ENCODE measurements at places on chromosomes 7 and 10.

DNA sequence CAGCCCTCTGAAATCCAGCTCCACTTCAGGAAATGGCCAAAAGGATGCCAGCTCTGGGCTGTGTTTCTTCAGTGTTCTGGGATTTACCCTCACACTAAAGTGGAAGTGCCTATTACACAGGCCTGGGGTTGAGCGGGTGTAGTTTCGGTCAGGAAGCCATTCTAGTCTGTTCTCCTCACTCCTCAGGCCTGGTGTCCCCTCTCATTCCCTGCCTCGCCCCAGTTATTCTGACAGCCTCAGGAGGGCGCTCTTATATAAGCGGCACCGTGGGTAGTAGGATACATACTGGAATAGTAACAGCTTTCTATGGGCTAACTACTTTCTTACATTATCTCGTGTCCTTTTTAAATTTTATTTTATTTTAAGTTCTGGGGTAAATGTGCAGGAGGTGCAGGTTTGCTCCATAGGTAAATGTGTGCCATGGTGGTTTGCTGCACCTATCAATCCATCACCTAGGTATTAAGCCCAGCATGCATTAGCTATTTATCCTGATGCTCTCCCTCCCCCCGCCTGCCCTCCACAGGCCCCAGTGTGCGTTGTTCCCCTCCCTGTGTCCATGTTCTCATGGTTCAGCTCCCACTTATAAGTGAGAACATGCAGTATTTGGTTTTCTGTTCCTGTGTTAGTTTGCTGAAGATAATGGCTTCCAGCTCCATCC, 12.2 kb upstream of the LGI1 start:
- DNase-seq, result no peak

DNA sequence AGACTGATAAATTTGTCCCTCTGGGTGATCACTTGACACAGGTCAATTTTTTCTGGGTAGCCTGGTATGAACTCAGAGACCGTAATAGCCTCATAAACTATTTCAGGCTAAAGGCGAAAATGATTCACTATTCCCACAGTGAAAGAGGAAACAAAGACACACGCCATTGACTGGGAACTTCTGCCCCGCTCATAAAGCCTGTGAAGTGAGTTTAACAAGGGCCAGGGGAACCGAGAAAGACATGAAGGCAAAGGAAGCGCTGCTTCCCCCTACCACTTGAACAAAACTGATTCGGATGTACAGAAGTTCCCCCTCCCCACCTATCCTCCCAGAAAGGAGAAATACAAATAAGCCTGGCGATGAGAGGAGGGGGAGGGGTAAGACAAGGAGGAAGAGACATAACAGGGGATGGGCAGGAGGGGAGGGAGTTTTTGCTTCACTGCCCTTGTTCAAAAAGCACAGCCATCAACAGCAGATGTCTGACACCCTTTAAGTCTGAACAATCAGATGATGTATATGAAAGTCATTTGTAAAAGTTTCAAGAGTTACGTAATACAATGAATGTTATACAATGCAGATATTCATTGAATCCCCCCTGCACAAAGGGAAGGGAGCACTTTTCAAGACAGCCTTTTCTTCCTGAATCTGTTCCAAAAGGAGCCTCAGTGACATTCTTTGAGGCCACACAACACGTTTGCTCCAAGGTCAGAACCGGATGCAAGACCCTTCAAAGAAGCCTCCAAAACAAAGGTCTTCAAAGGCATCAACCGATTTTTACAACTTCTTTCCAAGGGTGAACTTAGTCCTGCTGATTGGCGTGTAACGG, 734 bp downstream of the ABCB4 start:
- DNase-seq, result no peak

DNA sequence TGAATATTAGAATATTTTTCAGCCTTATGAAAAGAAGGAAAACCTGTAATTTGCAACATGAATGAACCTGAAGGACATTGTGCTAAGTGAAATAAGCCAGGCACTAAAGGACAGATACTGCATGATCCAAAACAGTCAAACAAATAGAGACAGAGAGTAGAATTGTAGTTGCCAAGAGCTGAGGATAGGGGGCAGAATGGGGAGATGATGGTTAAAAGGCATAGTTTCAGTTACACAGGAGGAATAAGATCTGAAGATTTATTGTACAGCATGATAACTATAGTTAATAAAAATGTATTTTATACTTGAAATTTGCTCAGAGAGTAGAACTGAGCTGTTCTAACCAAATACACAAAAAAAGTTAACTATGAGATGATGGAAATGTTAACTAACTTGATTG, 149.0 kb upstream of the TMEM106B start:
- no peak for DNase-seq

GRCh38 chr10:9091530-9092093, 1037.1 kb downstream of the GATA3 start:
- no peak for DNase-seq

DNA sequence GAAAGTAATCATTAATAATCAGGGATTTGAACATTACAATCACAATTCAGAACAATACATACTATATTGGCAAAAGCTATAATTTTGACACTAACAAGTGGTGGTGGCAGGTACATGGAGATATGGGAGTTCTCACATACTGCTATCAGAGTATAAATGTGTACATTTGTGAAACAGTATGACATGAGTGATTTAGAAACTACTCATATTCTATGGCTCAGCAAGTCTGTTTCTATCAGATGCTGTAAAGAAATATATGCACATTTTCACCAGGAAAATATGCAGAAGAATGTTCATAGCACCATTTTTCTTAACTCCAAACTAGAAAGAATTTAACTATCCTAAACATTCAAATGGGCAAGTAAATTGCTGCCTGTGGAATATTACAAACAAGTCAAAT, 620.0 kb downstream of the SH2D4B start:
- DNase-seq, result no peak
